ENCODE measurements at places on chromosomes 7 and 10. TPM values are rescaled to one million over a fixed set of nuclear protein-coding genes. Genes with fewer than 3 reads are reported as not detected.

DNA sequence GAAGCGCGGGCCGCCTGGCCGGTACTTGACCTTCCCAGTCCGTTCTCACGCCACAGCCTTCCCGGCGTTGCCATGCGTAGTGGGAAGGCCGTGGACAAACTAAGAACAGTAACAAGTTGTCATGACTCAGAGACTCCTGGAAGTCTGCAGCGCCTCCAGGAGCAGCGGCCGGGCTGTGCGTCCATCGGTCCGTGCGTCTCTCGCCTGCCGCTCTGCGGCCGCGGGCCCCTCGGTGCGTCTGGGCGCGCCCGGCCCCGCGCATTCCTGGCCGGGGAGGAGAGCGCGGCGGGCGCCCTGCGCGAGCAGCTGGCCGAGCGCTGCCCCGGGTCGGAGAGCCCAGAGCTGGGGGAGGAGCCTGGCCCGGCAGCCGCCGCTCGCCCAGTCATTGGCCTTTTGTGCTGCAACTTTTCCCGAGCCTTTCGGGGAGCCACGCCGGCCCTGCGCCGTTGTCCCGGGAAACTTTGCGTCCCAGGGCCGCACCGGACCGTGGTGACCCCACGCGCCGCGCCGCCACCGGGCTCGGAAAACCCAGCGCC, 123.7 kb downstream of the TACC2 start:
- no peaks in the 10 kb centered on the region for H3K36me3 ChIP-seq
- H3K4me1 ChIP-seq: peaks cover 40% of the 10 kb centered on the region
- peak overlapping the region; percentile 95 for H3K27ac ChIP-seq

DNA sequence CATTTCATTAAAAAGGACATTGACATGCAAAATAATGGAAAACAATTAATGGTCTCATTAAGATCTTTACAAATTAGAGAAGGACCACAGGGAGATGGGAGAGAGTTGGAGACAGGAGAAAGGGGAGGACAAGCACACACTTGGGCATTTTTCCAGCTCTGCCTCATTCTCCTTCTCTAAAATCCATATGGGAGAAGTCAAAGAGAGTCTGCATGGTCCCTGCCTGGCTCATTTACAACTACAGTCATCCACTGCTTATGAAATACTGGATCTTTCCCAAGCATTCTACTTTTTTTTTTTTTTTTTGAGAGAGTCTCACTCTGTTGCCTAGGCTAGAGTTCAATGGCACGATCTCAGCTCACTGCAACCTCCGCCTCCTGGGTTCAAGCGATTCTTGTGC, 518.9 kb upstream of the CELF2 start:
- H3K4me1 ChIP-seq: no peaks in the 10 kb centered on the region
- H3K27me3 ChIP-seq: no peaks in the 10 kb centered on the region
- no peak overlapping the region for H3K4me3 ChIP-seq
- no peak overlapping the region for H3K27ac ChIP-seq

DNA sequence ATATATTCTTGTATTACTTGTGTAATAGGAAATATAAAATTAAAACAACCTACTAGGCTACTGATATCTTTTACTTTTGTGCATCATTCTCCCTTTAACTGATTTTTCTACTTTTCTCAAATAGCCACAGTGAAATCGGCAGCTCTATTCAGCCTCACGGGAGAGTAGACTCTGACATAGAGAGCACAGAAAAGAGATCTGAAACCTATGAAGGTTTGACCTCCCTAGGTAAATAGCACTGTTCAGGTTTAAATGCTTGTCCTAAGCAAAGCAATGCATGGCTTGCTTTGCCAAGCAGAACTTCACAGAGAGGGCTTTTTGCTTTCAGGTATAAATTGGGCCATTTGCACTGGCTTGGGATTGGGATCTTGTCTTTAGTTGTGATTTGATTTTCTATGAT, 53.1 kb downstream of the ACADSB start:
- H3K27me3 ChIP-seq: no peaks in the 10 kb centered on the region
- H3K4me1 ChIP-seq: no peaks in the 10 kb centered on the region
- no peak overlapping the region for H3K27ac ChIP-seq
- no peak overlapping the region for H3K4me3 ChIP-seq
- DNase-seq: no peak

GRCh38 chr10:103802081-103802480, 53.3 kb downstream of the SH3PXD2A start:
- peak overlapping the region; percentile 36 for H3K27ac ChIP-seq
- H3K4me3 ChIP-seq: no peak overlapping the region
- H3K27me3 ChIP-seq: no peaks in the 10 kb centered on the region
- peaks cover 27% of the 10 kb centered on the region for H3K36me3 ChIP-seq
- DNase-seq: no peak

DNA sequence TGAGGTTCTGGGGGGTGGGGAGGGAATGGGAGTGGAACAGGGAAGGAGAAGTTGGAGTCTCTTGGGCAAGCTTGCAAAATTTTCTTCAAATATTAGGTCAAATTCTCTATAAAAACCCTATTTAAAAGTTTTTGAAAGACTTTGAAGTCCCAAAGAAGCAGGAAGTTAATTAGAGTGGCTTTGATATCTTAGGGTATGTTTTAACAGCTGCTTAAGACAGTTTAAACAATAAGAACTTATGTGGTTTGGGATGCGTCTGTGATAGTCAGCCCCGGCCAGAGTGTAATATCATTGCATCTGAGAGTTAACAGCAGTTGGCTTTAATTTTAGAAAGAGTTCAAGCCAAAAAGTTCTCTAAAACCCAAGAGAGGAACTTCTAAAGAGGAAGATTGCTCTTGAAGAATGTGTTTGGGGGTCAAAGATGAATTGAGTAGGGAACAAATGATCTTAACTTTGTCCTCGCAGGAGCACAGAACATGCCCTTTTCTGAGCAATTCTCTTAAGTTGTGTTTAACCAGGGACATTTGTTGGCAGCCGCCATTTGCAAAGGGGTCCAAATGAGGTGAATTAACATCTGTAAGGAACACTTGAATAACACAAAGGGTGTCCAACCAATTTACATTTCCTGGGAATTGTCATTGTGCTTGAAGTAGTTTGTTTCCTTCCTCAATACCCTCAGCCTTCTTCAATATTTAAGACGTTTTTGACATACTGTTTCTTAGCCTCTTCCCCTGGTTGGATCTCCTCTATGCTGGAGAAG, 182.4 kb downstream of the PTEN start:
- peaks cover 51% of the 10 kb centered on the region for H3K4me1 ChIP-seq
- H3K27me3 ChIP-seq: no peaks in the 10 kb centered on the region
- H3K27ac ChIP-seq: peak overlapping the region; percentile 29
- no peaks in the 10 kb centered on the region for H3K36me3 ChIP-seq

DNA sequence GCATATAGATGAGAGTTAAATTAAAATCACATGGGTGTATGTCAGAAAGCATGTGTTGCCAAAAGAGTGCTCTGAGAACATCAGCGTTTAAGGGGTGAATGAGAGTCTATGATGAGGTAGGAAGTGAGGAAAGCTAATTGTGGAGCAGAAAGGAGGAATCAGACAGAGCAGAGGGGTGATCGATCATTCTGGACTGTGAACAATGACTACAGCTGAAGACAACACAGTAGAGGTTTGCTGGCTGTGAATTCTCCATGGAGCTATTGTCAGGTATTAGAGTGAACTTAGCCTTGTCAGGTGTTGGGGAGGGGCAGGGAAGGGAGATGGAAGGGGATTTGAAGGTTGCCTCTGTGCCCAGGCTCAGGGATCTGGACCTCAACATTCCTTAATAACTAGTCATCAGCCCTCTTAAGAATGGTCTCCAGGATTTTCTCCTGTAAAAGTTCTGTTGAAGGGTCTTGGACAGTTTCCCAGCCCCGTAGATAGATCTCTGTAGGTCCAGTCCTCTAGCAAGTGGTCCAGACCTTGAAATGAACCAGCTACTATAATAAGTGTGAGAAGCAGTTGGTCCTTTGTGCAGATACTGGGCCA, 57.1 kb downstream of the KIF5B start:
- no peak overlapping the region for H3K4me3 ChIP-seq
- H3K4me1 ChIP-seq: peaks cover 13% of the 10 kb centered on the region
- no peaks in the 10 kb centered on the region for H3K36me3 ChIP-seq
- DNase-seq: no peak
- H3K27ac ChIP-seq: peak overlapping the region; percentile 33

DNA sequence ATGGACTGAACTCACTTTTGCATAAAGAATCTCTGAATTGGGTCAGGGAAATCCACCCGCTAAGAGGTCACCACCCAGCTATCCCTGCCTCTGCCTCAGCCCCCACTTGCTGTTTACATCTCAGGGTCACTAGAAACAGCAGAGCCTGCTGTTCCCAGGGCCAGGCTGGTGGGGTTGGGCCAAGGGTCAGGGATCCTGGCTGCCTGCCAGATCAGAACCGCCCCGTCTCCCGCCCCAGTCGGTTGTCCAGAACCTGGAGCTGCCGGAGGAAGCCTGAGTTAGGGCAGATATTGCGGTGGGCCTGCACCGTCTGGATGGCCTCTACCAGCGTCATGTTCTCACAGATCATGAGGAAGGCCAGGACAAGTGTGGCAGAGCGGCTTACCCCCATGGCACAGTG, 17.0 kb upstream of the SAMD8 start:
- no peaks in the 10 kb centered on the region for H3K36me3 ChIP-seq
- H3K4me1 ChIP-seq: no peaks in the 10 kb centered on the region
- DNase-seq: no peak
- no peak overlapping the region for H3K4me3 ChIP-seq

The PPP1R17 gene
- total RNA-seq: not detected

GRCh38 chr10:47317251-47317650, 5.0 kb upstream of the GDF2 start:
- H3K4me1 ChIP-seq: no peaks in the 10 kb centered on the region
- H3K27ac ChIP-seq: no peak overlapping the region

GRCh38 chr7:105222953-105223352, 165.8 kb downstream of the SRPK2 start:
- DNase-seq: no peak
- H3K4me1 ChIP-seq: no peaks in the 10 kb centered on the region
- no peaks in the 10 kb centered on the region for H3K27me3 ChIP-seq
- H3K27ac ChIP-seq: no peak overlapping the region

DNA sequence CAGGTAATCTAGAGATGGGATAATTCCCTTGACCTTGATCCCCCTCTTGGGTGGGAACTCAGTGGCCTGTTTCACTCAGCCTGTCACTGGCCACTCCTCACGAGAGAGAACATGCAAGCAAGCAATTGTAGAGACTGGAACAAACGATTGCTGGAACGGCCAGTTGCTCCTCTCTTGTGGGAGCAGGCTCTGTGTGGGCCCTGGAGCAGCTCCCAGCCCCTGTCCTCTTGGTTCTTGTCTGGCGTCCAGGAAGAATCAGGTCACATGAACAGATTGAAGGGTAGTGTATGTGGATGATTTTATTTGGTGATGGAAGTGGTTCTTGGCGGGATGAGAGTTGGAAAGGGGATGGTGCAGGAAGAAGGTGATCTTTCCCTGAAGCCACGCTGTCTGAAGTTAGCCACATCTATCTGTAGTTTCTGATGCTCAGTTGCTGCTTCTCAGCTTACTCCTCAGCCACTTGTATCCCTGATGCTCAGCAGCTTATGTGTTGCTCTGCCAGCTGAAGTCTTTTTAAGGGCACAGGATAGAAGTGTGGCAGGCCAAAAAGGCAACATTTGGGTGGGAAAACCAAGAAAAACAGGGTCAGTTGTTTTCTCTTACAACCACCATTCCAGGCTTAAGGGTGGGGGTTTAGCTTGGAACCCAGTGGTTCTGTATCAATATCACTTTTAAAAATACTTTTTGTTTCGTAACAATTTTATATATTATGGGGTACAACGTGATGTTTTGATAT, 15.9 kb downstream of the RNF133 start:
- no peak for DNase-seq
- no peak overlapping the region for H3K27ac ChIP-seq
- no peaks in the 10 kb centered on the region for H3K4me1 ChIP-seq
- H3K36me3 ChIP-seq: no peaks in the 10 kb centered on the region

GRCh38 chr10:63935705-63936104, 414.5 kb downstream of the REEP3 start:
- H3K4me1 ChIP-seq: no peaks in the 10 kb centered on the region
- no peaks in the 10 kb centered on the region for H3K36me3 ChIP-seq
- no peak for DNase-seq
- no peak overlapping the region for H3K27ac ChIP-seq
- no peaks in the 10 kb centered on the region for H3K27me3 ChIP-seq

GRCh38 chr10:132229834-132230556, 43.2 kb downstream of the DPYSL4 start:
- no peak for DNase-seq
- H3K4me1 ChIP-seq: no peaks in the 10 kb centered on the region
- no peak overlapping the region for H3K4me3 ChIP-seq
- H3K36me3 ChIP-seq: no peaks in the 10 kb centered on the region

The PSTK gene
- total RNA-seq: 1.8 TPM

DNA sequence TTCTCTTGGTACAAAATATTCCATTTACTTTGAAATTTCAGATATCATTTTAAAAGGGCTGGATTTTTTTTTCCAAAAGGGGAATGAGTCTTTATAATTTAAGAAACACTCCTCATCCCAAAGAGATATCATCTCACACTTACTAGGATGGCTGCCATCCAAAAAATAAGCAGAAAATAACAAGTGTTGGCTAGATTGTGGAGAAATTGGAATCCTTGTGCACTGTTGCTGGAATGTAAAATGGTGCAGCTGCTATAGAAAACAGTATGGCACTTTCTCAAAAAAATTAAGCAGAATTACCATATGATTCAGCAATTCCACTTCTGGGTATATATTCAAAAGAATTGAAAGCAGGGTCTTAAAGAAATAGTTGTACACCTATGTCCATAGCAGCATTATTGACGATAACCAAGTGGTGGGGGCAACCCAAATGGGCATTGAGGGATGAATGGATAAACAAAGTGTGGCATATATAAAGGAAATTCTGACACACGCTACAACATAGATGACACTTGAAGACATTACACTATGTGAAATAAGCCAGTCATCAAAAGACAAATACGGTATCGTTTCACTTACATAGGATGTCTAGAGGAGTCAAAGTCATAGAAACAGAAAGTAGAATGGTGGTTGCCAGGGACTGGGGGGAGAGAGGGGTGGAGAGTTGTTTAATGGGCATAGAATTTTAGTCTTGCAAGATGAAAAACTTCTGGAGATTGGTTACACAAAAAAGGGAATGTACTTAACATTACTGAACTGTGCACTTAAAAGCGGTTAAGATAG, 53.8 kb downstream of the LSM5 start:
- DNase-seq: no peak
- H3K27me3 ChIP-seq: no peaks in the 10 kb centered on the region
- no peak overlapping the region for H3K27ac ChIP-seq
- H3K4me3 ChIP-seq: no peak overlapping the region
- no peaks in the 10 kb centered on the region for H3K36me3 ChIP-seq

- peak overlapping the region; percentile 83 for H3K4me3 ChIP-seq
- H3K27ac ChIP-seq: no peak overlapping the region
- H3K4me1 ChIP-seq: peaks cover 39% of the 10 kb centered on the region
- DNase-seq: no peak
- H3K27me3 ChIP-seq: no peaks in the 10 kb centered on the region
Measured at GRCh38 chr10:6204341-6205191, 1.8 kb downstream of the PFKFB3 start.

DNA sequence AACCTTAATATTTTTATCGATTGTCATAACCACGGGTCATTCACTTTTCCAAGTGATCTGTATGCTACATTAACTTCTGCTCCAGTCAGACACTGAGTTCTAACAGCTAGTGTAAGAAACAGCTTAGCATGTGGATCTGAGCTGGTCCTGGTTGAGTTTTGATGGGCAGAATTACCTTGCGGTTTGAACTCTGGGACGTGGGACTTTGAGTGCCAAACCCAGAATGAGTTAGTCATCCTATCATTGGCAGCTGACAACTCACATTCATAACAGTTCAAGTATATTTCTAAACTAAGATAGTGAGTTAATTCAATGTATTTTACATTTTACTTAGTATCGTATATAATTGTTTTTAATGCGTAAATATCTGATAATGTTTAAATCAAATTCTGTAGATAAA, 43.2 kb downstream of the C7orf33 start:
- H3K4me3 ChIP-seq: no peak overlapping the region
- H3K4me1 ChIP-seq: no peaks in the 10 kb centered on the region
- no peaks in the 10 kb centered on the region for H3K36me3 ChIP-seq
- no peak for DNase-seq
- no peak overlapping the region for H3K27ac ChIP-seq

Measured in tibial nerve (tissue), 4 donors.